Left ventricle myocardium superior (tissue), 1 donor: ENCODE measurements at places on chromosomes 11 and 22. TPM values are rescaled to one million over a fixed set of nuclear protein-coding genes. Genes with fewer than 3 reads are reported as not detected.
A peak's percentile ranks its signal among the peaks of the same experiment; 100 is the strongest.

DNA sequence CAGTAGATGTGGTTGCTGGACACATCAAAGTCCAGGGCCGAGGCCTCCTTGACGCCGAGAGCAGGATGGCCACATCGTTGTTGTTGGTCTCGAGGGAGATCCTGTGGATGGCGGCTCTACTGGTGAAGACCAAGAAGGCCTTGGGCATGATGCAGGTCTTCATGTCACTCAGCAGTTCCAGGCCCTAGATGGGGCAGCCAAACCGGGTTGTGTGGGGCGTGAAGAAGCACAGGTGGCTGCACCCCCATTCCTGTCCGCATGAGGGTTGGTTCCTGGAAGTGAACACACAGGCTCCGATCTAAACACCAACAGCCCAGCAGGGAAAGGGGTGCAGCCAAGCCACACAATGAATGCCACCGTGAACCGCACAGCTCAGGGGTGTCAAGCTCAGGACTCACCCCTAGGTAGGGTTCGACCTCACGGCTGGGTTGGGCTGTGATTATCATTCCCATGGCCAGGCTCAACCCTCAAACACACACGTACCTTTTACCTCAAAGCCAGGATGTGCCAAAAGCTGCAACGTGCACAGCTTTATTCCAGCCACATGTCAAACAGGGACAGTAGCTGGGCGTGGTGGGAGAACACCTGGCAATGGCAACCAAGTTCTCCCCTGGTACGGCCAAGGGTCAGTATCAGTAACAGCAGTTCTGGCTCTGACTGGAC is 132.3 kb downstream of the CRYBB2 start:
- no peak for DNase-seq

- no peak for DNase-seq
Observed at GRCh38 chr11:74055938-74056337, 47.1 kb upstream of the UCP3 start.

DNA sequence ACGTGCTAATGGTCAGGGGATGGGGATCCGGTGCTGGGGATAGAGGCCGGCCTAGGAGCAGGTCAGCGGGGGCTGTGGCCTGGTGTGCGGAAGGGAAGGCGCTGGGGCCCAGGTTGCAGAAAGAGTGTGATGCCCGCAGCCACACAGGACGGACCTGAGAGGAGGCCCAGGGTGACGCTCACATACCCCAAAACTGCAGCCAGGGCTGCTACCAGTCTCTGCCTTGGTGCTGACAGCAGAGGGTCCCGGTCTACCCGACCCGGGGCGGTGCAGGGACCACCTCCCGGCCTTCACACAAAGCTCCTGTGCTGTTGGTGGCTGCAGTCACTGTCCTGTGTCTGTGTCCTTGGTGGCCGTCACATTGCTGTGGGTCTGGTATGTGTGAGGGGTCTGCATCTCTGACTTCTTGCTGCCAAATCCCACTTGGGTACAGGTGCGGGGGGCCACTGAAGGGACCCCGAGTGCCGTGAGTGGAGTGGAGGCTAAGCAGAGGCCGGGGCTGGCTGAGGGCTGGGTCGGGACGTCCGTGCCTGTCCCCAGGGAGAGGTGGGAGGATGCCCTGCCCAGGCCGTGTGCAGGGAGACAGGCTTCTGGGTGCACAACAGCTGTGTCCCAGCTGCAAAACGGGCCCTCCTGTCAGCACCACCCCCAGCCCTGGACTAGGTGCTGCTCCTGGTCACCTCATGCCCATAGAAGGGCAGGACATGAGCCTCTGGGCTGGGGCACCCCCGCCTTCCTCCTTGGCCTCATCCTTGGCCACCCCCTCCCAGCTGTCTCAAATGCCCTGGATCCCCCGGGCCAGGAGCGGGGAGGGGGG is 1.5 kb downstream of the LSP1 start:
- no peak for DNase-seq

DNA sequence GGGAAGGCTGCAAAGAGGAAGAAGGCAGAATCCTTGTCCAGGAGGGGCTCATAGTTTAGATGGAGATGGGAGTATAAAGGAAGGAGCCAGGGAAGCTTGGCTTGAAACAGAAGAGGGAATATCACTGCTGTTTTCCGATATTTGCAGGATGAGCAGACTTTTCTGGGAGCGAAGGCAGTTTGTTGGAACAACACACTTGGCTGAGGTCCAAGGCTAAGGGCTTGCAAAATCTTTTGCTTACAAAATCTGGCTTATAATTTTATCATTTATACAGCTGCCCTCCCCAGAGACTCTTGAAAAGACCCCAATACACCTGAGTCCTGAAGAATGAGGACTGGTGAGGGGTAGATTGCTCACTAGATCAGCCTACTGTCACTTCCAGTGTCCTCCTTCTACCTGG is 174.8 kb downstream of the NELL1 start:
- no peak for DNase-seq

DNA sequence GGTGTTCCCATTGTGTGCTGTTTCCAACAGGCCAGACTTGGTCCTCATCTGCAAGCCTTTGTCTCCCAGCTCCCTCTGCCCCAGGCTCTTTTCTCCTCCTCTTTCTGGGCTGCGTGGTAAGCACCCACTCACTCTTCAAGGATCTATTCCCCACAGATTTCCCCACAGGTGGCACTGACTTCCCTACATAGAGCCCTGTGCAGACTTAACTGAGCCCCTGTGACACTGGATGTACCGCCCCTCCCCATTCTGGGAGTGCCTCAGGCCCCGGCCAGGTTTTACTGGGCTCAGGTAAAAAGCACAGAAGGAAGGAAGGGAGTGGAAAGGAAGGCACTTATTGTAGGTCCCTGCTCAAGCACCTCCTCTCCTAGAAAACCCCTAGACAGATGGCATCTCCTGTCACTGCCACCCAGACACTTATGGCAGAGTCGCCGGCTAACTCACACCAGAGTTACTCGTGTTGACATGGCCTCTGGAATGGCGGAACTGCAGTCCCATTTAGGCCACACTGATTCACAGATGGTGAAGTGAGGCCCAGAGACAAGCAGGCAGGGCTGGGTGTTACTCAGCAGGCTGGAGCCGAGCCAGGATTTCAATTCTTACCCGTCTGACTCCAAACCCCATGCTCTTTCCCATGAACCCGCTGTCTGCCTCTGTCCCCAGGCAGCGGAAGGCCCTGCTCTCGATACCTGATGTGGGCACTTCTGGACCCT is 47.2 kb downstream of the LRRC32 start:
- no peak for DNase-seq

- peak; percentile 70 for DNase-seq
Observed at GRCh38 chr11:12724301-12725054, 50.3 kb downstream of the TEAD1 start.

GRCh38 chr11:2308713-2309112 is 6.9 kb downstream of the TSPAN32 start:
- no peak for DNase-seq

DNA sequence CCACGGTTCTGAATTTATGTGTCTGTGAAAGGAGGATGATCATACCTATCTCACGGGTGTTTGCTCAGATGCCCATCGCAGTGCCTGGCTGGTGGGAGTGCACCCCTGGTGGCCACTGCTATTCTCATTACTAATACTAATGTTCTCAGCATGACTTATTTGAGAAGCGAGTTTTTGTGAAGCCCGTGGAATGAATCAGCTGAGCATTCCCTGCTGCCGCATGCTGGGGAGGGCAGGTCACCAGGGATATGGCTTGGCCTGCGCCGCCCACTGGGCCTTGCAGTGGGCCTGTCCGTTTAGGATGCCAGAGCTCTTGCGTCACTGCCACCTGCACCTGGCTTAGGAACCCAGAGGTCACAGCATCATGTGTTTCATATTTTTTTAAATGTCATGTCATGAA is 16.9 kb downstream of the CTTN start:
- no peak for DNase-seq

DNA sequence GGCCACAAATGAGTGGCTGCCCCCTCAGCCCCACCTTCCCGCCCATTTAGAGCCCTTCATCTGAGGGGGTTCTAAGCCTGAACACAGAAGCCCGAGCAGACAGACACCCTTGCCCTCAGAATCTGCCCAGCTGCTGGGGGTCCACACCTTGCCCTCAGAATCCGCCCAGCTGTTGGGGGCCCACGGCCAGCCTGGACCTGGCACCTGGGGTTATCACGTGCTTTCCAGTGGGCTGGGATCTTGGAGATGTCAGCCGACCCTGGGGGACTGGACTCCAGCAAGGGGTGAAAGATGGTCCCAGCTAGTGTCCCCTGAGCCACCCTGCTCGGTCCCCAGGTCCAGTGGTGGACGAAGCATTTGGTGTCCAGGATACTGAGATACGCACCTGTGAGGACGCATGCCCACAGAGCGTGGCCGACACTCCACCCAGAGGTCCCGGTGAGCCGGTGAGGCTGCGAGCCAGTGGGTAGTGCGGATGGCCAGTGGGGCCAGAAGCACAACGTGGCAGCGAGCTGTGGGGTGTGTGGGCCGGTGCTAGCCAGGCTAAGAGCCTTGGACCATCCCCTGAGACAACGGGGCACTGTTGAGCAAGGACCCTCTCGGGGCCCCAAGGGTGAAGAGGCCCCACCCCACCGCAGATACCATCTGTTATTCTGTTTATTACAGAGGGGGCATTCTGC is 3.1 kb upstream of the CTSD start:
- peak; percentile 20 for DNase-seq

- no peak for DNase-seq
Observed at GRCh38 chr11:131111775-131112174, 195.5 kb upstream of the SNX19 start.

GRCh38 chr11:17314232-17314547 is 37.4 kb upstream of the NCR3LG1 start:
- DNase-seq = no peak

- no peak for DNase-seq
Observed at GRCh38 chr22:28341001-28341400, 338.6 kb downstream of the TTC28 start.

DNA sequence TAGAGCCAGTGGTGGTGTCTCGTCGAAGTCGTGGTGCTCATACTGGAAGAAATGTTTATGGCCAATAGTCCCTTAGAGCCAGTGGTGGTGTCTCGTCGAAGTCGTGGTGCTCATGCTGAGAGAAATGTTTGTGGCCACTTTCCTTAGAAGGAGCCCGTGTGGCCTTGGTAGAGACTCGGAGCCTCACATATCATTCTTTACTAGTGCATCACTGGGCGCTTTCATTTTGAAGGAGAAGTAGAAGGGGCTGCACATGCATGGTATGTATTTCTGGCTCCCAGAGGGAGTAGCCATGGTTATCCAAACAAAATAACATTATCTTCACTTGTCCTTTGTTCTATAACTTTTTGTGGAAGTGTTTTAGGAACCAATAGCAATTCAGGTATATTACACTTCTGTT is 69.5 kb downstream of the JAM3 start:
- DNase-seq = no peak

DNA sequence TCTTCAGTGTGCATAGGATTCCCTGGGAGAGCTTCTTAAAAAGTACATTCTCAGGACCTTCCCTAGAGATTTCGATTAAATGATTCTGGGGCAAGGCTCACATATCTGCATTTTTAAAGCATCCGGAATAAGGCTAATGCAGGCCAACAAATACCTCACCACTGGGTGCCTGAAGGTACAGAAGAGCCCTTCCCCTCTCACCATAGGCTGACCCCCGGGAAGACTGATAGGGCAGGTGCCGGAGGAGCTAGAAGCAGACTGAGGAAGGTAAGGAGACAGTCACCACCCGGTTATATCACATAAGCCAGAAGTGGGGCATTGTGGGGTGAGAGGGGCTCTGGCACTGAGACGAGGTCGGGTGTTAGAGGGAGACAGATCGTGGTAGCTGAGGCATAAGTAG is 1059.3 kb downstream of the NTM start:
- DNase-seq = no peak

DNA sequence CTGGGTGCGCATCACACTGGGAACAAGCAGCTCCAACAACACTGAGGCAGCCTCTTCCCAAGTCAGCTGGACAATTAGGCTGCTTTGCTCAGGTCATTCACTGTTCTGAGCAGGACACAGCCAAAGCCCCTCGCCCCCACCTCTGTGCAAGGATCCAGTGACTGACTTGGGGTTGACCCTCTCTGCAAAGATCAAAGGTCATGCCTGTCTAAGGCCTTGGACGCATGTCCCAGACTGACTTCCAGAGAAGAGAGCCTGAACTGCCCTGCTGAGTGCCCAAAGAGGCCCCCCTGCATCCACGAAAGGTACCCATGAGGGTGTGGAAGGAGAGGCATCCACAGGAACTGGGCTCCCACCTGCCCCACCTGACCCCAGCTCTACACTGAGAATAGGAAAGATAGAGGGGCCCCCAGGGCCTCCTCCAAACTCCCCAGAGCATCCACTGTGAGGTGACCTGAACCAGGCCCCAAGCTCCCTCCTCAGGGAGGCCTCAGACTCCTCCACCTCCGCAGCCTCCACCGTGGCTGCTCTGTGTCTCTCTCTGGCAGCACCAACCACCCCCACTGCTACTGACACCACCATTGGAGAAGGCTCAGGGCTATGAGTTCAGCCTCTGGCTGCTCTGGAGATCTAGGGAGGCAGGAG is 53.5 kb downstream of the IGLL5 start:
- DNase-seq = peak; percentile 19

DNA sequence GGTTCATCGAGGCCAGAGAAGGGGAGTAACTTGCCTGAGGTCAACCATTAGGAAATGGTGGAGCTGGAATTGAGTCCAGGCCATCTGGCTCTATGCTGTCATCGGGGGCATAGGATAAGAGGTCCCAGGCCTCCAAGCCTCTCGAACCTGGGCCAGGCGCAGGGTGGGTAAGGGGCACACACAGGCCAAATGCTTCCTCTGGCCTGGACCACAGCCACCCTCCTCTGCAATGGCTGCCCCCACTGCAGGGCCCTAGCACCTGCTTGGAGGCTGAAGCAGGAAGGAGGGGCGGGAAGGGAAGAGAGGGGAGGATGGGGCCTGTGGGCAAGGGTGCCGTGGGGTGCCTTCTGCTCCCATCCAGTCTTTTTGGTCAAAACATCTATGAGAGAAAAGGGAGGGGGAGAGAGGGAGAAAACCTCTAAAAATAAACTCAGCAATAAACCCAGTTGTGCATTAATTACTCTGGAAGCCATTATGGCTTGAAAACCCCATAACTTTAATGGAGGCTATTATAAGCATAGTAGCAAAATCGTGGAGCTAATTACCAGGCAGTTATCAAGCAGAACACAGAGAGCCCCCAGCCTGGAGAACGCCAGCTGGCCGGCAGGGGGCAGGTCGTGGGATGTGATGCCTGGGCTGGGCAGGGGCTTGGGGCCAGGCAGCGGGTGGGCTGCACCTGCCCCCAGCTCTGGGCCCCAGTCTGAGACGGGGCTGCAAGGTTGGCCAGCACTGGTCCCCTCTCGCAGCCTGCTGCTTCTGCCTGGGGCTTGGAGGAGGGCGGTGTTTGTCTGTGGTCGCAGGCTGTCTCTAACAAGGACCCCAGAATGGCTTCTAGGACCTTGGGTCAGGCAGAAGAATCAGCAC is 21.1 kb downstream of the B3GAT1 start:
- DNase-seq = no peak

- DNase-seq = no peak
Observed at GRCh38 chr11:84142411-84142810, 856.2 kb upstream of the CCDC90B start.

The TXNRD2 gene
- total RNA-seq = 42.4 TPM

The GUCD1 gene
- 275 TPM for total RNA-seq

The C11orf91 gene
- not detected for total RNA-seq

The MRGPRE gene
- 0.42 TPM for total RNA-seq

The TSPAN32 gene
- total RNA-seq = 19.9 TPM

The APOA4 gene
- not detected for total RNA-seq
